ENCODE measurements at places on chromosomes 13 and 19.

DNA sequence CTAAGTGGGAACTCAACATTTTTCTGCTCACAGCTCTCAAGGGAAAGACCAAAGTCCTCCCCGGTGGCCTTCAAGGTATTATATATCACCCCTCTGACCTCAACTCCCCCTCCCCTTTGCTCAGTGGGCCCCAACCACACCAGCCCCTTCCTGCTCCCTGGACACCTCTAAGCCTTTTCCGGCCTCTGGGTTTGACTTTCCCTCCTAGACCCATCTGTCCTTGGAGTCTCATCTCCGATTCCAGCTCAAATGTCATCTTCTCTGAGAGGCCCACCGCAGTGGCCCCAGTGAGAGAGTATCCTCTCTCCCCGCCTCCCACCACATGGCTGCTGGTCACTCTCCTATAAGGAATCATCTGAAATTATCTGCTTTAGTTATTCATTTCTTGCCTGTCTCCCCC is 941 bp upstream of the UHRF1 start:
- DNase-seq: no peak

- no peak for DNase-seq
Observed at GRCh38 chr19:5153601-5154128, 184.8 kb downstream of the KDM4B start.

DNA sequence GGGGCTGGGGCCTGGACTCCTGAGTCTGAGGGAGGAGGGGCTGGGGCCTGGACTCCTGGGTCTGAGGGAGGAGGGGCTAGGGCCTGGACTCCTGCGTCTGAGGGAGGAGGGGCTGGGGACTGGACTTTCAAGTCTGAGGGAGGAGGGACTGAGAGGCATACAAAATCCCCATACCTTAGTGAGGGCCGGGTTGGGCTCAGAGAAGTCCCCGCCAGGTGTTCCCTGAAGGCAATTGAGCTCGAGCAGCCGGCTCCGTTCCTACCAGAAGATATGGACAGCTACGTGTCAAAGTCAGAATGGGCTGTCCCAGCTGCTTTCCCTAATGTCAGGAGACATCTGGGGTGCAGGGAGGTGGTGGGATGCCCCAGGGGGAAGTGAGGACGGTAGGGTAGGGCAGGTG is 9.5 kb downstream of the PHLDB3 start:
- no peak for DNase-seq

DNA sequence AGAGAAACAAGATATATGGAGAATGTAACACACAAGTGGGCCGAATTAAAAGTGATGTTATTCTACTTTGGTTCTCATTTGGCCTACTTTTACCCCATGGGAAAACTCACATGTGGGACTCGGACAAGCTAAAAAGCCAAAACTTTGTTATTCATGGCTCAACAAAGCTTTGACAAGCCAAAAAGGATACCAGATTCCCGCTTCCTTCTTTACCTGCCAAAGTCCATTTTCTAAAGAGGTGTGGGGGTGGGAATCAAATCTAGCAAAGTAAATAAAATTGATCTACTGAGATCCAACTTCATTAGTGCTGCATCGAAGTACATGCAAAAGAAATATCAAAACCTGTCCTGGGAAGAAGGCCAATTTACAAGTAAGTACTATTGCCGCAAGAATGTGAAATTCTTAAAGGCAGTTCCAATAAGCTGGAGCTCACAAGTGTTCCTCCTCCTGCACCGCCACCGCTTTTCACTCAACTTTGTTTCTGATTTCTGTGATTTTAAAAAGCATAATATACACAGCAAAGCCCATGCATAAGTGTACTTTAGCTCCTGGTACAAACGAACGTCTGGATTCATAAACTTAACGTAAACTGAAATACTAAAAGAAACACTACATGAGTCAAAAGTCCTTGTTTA is 1.1 kb downstream of the LNX2 start:
- DNase-seq: no peak

- DNase-seq: no peak
Observed at GRCh38 chr19:4568886-4569285, 9.4 kb upstream of the SEMA6B start.

- no peak for DNase-seq
Observed at GRCh38 chr19:1522838-1523237, 1.0 kb upstream of the PLK5 start.

DNA sequence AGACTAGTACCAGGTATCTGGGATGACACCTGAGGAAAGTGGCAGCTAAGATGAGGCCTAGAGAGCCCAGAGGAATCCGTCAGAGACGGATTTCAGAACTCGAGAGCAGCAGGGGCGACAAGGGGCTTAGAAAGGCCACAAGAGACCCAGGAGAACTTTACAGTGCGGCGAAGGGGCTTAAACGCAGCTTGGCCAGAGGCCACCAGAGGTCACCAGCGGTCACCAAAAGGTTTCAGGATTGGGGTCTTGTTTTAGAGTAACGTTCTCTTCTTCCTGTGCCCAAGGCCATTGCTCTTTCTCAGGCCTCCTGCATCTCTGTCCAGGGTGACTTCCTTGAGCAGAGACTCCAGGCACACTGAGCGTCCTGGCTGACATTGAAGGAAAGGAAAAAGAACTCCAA is 2.2 kb downstream of the ZSCAN22 start:
- DNase-seq: no peak

- DNase-seq: no peak
Observed at GRCh38 chr13:110607675-110608224, 7.6 kb upstream of the NAXD start.

Measured in nucleus accumbens (tissue), 56 donors.